ENCODE measurements at places on chromosomes 2 and 18.

GRCh38 chr18:49707599-49707998 lies 105.7 kb downstream of the ACAA2 start:
- DNase-seq = no peak

GRCh38 chr2:24026233-24026632 lies 16.3 kb downstream of the MFSD2B start:
- no peak for DNase-seq

DNA sequence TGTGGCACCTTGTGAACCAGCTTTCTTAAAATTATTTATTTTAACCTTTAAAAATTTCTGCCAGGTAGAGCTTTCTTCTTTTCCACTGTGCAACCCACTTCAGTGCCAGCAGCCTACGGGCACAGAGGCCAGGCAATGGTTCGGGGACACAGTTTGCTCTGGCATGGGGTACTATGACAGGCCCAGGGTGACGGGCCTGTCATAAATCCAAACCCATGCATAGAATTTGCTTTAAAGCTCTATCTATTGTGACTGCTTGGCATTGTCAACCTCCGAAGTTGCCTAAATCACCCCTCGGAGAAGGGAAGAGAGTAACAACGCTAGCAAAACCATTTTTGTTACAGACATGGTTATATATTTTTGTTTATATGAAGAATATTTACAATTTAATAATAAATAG lies 1.5 kb downstream of the ODC1 start:
- no peak for DNase-seq

DNA sequence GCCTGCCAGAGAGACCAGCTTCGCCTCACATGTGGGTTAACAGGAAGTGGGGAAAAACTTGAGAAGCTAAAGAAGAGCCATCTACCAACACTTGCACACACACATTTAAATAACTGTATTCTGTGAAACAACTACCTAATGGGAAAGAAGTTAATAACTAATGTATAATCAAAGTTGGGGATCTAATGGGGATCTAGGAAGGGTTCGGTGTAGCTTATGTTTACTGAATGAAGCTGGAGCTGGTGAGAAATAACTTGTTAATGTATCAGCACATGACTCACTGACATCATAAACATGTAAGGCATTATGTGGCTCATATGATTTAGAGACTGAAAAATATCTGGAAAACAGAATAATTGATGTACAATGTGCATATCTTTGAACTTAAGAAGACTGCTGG lies 421.3 kb upstream of the NXPH2 start:
- no peak for DNase-seq

DNA sequence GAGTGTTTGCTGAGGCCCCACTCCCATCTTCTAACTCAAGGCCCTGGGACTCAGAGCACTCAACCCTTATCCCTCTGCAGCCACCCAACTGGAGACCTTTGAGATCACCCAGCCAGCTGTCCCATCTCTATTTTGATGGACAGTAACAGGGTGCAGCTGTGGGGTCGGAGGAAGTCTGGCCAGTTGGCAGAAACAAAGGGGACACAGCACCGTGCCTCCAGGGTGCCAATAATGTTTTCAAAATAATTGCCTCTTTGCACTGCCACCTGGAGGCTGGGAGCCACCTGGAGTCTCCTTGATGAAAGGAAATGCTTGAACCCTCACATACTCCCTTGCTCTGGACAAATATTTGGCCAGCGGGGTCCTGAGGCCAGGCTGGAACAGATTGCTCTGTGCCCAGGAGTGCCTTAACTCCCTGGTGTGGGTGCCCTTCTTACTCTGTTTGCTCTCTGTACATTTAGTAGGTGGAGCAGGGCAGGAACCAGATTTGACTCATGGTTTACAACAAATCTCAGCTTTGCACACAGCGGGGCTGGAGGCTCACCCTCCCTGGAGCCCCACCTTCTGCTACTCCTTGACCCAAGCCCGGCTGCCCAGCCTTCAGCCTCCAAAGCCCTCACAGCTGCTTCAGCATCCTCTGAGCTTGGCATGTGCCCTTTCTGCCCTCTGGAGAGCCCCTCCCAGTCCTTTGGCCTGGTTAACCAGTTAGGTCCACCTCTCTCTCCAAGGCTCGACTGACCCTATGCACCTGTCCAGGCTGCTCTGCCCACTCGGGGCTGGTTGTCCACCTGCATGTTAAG lies 17.2 kb downstream of the MAL start:
- DNase-seq = no peak
